ENCODE measurements at places on chromosomes 16 and 17. TPM values are rescaled to one million over a fixed set of nuclear protein-coding genes. Genes with fewer than 3 reads are reported as not detected.

GRCh38 chr17:35742896-35743477, 10.1 kb downstream of the GAS2L2 start:
- DNase-seq = no peak
- H3K4me3 ChIP-seq = no peak overlapping the region
- H3K27me3 ChIP-seq = peaks cover 19% of the 10 kb centered on the region
- no peaks in the 10 kb centered on the region for H3K36me3 ChIP-seq

Gene MEIOB
- total RNA-seq = 0.27 TPM

Gene TRPV3
- 7.4 TPM for total RNA-seq

- no peaks in the 10 kb centered on the region for H3K4me1 ChIP-seq
- no peak for DNase-seq
- no peaks in the 10 kb centered on the region for H3K36me3 ChIP-seq
- H3K27ac ChIP-seq = no peak overlapping the region
Observed at GRCh38 chr16:11896486-11897176, 19.1 kb downstream of the GSPT1 start.

DNA sequence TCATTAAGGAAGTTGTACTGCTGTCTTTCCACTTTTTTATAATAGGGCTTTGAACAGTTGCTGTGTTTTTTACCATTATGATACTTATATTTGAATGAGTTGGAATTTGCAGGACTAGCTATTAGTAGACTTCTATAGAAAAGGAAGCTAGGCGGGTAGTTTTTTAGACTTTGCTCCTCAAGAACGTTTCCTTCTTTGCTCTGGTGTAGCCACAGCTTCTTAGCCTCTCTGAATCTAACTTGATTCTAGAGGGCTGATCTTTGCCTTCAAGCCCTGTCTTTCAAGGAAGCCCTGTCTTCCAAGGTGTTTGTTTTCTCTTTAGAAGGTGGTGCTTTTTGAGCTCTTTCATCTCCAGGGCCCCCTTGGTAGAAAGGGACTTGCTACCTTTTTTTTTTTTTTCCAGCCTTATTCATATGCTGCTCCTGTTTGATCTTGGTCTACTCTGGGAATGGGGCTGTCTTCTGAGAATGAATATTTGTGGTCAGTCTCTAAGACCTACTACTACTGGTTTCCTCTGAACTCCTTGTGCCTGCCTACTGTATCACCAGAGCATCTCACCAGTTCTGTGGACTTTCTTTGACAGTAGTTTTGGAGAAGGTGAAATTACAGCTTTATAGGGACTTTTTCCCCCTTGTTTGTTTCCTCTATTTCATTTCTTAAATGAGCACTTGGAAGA, 52.3 kb upstream of the RASL10B start:
- no peak overlapping the region for H3K27ac ChIP-seq
- H3K36me3 ChIP-seq = peaks cover 9% of the 10 kb centered on the region
- H3K4me3 ChIP-seq = no peak overlapping the region
- H3K27me3 ChIP-seq = no peaks in the 10 kb centered on the region
- no peak for DNase-seq

GRCh38 chr17:72137161-72137560, 16.3 kb downstream of the SOX9 start:
- no peaks in the 10 kb centered on the region for H3K36me3 ChIP-seq
- no peak overlapping the region for H3K4me3 ChIP-seq
- no peaks in the 10 kb centered on the region for H3K4me1 ChIP-seq
